ENCODE measurements at places on chromosomes 12 and 14.

DNA sequence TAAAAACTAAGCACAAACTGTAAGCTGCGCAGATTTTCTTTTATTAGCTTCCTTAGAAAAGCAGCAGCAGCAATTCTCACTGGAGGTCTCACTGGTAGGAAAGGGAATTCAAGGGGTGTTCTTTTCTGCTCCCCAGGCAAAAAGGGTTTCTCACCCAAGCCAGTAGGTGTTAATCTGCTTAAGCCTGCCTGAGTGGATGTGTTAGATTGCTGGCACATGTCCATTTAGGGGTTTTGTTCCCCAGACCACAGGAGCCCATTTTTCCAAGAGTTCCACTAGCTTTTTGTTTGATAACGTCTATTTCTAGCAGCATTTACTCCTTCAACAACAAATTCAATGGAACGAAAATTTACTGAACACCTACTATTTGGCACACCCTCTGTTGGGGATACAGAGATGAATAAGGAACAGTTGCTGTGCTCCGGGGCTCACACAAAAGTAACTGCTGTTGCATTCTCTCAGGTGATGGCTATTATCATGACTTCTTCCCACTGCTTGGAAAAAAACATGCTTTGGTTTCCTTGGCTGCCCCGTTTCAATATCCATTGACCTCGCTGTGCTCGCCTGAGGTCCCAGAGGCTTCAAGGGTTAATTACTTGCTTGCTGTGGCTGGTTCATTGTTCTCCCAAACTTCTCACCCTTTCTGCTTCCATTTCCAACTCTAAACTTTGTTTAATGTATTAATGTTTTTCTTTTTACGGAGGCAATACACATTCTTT lies 31.1 kb upstream of the RIC8B start:
- no peak for DNase-seq

DNA sequence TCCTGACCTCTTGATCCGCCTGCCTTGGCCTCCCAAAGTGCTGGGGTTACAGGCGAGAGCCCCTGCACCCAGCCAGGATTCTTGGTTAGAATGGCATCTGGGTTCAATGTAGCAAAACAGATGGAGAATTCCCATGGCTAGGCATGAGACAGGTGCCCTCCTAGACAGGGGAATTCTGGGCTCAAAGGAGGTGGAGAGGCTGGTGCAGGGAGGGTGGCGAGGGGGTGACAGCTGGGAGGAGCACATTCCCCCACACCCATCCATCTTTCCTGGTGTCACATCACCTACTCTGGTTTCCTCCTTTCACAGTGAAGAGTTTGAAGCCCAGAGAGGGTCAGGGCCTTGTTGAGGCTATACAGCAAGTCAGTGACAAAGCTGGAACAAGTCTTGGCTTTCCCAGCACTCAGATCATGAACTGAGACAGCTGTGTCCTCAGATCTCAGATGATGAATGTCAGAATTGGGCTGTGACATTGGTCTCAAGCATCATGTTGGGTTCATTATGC lies 2.8 kb downstream of the SERPINA1 start:
- no peak for DNase-seq

GRCh38 chr14:73375861-73376260 lies 82.5 kb downstream of the NUMB start:
- DNase-seq, result no peak

GRCh38 chr14:96126339-96126782 lies 78.3 kb upstream of the BDKRB2 start:
- DNase-seq, result no peak

DNA sequence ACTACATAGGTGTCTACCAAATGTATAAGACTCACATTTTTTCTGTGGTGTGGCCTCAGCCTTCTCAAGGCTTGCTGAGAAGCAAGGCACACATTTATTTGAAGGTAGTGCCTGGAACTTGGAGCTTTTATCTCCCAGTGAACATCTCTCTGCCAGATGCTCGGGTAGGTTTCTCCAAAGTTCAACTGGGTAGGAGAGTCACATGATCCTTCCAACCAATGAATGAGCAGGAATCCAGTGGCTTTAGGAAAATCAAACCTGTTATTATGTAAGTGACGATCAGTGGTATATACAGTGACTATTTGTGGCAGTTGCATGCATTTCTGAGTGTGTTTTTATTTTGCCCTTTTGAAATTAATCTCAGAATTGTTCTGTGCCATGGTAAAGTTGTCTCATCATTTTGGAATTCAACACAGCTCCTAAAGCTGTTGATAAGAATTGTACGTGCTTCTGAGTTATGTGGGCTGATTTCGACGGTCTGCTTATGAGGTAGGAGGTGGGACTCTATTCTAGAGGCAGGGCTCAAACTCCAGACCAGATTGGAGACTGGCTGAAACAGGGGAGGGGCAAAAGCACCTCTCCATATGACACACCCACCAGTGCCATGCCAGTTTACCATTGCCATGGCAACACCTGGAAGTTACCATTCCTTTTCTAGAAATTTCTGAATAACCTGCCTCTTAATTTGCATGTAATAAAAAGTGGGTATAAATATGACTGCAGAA lies 57.6 kb downstream of the EID3 start:
- no peak for DNase-seq

DNA sequence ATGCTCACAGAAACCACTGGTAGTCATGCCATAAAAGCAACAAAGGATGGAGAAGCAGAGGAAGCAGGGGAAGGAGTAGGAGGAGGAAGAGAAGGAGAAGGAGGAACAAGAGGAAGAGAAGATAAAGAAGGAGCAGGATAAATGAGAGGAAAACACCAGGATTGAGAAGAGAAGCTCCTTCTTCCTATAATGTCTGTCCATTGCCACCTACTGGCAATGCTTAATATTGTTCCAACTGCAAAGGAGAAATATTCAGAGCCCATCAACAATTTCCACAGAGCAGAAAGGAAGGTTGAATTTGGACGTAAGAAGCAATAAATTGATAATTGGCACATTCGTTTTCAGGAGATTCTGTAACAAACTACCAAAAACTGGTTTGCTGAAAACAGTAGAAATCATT lies 898.4 kb downstream of the SLC16A7 start:
- DNase-seq, result no peak

- no peak for DNase-seq
Measured at GRCh38 chr12:68591734-68592418, 18.8 kb upstream of the RAP1B start.

GRCh38 chr14:51743588-51744000 lies 91.9 kb downstream of the FRMD6 start:
- DNase-seq, result no peak

DNA sequence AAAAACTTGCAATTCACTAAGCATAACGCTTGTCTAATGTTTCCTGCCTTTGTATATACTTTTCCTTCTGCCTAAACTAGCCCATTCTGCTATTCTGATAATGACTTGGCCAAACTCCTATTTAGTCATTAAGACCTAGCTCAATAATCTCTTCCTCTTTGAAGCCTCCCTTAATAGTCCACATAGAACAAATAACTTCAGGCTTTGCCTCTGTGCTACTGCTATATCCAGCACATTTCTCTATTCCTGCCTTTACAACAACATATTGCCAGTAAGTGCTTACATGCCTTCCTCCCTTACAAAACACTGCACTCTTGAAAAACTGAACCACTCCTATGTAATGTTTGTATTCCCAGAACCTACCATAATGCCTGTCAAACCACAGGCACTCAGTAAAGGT lies 13.8 kb downstream of the PRICKLE1 start:
- no peak for DNase-seq

- DNase-seq, result no peak
Measured at GRCh38 chr12:19437996-19438395, 1.3 kb upstream of the AEBP2 start.
